ENCODE measurements at places on chromosomes 11 and 22.

GRCh38 chr11:8260202-8260966 is 3.3 kb downstream of the LMO1 start:
- no peak for DNase-seq

DNA sequence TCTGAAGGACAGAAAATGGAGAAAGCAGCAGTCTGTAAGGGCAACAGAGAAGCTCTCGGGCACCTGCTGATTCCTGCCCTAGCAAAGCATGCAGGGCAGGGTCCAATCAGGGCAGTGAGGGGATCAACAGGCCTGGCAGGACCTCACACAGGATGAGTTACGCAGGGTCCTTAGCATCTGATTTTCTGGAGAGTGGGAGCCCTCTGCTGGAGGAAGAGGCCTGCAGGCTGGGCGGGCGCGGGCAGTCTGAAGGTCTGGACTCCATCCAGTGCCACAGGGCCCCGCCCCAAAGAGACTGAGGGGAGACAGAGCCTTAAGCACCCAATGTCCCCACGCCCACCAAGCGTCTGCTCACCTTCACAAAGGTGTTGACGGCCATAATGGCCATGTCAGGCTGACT is 28.9 kb downstream of the AP1B1 start:
- peak; percentile 42 for DNase-seq

DNA sequence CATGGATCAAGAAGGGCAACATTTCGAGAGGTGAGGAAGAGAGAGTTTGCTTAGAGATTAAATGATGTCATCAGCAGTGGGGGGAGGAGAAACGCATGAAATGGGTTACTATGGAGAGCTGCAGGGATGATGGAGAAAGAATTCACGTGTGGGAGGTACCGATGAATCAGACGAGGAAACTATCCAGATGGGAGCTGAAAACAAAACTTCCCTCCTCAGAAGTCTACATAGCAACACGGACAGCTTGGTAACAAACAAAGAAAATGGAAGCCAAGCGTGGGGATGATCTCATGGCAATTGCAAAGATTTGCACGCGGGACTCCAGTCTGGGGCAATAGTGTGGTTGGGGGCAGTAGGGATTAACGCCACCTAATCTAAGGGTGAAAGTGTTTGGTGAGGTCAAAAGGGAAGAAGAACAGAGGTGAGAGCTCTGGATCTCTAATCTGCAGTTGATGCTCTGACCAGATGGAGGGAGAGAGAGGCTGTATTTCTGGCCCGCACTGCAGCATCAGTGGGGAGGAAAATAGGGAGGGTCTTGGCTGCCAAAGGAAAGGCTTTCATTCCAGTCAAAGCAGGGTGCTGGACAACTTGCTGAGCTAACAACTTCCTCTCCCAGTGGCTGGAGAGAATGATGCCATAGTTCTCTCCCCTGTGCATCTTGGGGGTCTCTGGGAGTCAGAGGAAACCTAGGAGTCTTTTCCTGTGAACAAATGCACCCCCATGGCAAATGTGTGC is 43.4 kb upstream of the CSNK2A3 start:
- no peak for DNase-seq

DNA sequence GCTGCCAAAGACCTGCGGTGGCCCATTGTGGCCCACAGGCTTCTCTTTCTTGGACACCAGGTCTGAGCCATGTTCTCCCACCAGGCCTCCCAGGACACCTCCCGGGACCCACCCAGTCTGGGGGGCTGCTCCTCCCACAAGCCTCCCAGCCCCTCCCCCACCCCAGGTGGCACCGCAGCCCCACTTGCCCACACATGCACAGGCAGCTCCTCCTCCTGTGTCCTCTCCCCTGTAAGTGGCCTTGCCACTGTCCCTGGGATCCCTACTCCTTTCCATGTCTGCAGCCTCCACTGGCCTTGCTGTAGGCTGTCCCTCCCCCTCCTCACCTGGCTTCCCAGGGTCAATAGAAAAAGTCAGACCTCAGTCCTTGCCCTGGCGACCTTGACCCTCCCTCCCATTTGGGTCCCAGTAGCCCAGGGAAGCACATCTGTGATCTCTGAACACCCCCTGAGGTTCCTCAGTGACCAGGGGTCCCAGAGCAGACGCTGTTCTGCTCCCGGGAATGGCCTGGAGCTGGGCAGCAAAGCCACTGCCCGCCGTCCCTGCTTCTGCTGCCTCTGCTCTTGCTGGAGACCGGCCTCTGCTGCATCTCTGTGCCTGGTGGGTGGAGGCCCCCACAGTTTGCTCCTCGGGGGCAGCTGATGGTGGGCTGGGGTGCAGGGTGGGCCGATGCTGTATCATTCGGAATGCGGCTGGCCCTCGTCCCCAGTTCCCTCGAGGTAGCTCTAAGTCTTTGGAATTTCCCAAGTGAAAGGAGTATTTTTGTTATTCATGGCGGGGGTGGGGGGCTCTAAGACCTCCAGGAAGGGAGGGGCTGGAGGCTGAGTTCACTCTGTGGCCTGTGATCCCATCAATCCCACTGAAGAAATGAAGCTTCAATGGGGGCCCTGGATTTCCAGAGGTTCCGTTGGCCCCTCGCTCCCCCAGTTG is 43.6 kb downstream of the ARHGAP8 start:
- no peak for DNase-seq

GRCh38 chr11:74519710-74520109 is 26.2 kb upstream of the LIPT2 start:
- no peak for DNase-seq

GRCh38 chr11:115691030-115691429 is 186.8 kb upstream of the CADM1 start:
- DNase-seq: no peak

- no peak for DNase-seq
Measured at GRCh38 chr11:8735094-8735493, 52.5 kb downstream of the RPL27A start.

DNA sequence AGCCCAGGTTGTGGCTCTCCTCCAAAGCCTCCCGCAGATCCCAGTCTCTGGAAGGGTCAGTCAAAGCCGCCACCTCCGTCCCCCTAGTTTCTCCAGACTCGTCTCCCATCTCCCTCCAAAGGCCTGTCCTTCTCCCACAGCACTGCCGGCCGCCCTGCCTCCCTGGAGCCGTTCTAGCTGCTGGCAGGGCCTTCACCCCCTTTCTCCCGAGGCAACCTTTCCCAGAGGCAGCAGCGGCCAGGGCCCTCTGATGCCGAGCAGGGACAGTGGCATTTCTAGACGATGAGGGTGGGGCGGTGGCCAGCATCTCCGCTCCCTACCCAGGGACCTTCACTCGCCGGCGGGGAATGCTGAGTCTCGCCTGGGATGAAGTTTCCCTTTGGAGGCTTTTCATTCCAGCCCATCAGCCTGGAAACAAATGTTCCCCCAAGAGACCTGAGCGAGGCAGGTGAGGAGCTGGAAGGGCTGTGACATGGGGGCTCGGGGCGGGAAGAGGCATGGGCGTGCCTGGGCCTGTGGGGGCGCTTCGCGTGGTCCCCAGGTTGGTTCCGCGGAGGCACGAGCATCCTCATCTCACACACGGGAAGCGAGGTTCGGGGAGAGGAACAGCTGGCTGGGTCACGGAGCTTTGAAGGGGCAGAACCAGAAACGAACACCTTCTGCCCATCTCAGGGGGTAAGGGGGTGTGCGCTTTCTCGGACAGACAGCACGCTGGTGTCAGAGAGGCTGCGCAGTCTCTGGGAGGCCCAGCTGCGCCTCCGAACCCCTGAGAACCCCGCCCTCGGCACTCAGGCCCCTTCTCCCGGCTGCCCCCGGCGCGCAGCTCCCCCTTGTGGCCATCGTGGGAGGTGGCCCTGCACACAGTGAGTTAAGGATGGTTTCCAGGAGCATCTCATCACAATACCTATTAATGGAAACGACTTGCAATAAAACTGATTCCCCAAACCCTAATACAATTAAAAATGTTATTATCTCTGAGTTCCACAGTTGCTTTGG is 18.1 kb upstream of the KLHL35 start:
- DNase-seq: no peak

DNA sequence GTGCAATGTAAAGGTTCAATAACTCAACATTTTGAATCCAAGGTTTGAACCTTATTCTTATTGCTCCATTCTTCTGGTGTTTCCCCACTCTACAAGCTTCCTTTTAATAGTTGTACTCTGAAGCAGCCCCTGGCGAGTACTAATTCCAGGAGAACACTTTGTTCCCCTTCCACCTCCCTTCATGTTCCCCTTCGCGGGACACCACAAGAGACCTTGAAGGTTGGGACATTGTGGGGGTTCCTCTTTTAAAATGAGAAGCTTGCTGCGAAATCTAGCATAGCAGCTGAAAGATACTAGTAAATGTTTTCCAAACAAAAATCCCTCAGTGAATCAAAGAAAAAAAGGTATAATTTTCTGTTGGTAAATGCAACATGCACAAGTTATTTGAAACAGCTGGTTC is 626.3 kb upstream of the LRRC4C start:
- DNase-seq: no peak

DNA sequence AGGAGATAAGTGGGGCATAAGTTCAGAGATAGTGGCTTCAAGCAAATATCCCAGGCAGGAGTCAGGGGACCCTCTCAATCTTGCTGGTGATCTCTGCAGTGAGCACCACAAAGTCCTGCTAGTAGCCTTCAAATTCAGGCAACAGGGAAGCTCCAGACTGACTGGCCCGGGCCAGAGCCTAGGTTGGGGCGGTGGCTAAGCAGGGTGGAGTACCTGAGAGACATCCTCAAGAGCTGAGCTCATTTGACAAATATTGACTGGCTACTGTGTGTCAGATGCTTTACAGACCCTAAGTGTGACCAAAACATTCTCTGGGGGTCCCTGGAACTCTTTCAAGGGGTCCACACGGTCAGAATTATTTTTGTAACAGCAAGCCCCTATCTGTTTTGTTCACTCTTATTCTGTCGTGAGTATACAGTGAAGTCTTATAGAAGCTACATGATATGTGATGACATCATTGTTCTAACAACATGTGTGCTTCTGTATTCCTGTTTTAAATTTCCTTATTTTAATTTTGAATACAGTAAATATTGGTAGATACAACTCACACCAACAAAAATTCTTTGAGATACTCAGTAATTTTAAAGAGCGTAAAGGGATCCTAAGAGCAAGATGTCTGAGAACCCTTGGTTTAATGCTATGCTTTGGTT is 71.6 kb downstream of the APIP start:
- no peak for DNase-seq
